Naive thymus-derived CD8-positive, alpha-beta T cell (primary cell): ENCODE measurements at places on chromosomes 2 and 18.

DNA sequence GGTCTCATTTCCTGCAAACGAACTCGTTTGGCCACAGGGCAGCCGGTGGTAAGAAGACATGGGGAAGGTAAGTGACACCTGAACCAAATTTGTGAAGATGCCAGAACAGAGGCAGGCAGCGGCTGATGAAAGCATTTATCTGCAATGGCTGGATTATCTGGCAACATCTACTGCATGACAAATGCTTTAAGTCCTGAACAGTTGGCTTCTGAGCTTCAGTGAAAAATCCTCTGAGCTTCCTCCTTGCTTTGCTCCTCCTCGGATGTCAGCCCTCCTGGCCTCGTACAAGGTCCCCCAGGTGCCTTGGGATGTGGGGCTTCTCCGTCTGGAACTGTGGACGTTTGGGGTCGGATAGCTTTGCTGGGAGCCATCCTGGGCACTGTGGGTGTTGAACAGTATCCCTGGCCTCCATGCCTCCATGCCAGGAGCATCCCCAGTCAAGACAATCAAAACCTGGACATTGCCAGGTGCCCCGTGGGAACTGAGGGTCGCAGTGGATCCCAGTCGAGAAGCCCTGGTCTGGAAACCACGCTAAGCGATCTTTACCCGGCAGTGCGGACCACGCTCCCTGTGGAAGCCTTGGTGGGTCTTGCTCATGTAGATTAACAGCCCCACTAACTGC lies 49.3 kb downstream of the KCNG2 start:
- no peak for DNase-seq

DNA sequence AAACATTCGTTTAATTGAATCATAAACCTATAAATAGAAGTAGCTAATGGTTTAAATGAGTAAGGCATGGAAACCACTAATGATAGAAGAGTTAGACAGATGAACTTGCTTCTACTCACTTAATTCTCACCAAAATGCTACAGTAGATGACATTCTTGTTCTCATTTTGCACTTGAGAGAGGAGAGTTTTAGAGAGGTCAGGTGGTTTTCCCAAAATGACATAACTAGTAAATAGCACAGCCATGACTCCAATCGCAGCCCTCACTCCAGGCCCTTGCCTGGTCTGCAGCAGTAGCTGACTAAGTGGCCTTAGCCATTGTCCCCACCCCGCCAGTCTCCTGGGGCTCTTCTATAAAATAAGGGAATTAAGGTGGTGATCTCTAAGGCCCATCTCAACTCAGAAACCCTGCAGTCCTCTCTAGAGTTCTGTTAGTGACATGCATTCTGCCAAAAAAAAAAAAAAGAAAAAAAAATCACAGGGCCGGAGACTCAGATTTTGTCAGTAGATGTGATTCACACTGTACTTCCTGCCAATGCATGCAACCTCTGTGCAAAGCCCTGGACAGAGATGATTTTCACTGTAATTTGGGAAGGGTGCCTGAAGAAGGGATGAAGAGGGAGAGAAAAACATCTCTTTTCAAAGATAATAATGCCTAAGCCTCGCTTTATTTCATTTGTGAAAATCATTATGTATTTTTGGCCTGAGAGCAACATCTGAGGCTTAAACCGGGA lies 221.8 kb downstream of the ANAPC1 start:
- DNase-seq, result no peak

- no peak for DNase-seq
Measured at GRCh38 chr2:883260-883802, 67.3 kb upstream of the SNTG2 start.

- DNase-seq, result no peak
Measured at GRCh38 chr2:68330691-68331090, 10.9 kb upstream of the CNRIP1 start.

DNA sequence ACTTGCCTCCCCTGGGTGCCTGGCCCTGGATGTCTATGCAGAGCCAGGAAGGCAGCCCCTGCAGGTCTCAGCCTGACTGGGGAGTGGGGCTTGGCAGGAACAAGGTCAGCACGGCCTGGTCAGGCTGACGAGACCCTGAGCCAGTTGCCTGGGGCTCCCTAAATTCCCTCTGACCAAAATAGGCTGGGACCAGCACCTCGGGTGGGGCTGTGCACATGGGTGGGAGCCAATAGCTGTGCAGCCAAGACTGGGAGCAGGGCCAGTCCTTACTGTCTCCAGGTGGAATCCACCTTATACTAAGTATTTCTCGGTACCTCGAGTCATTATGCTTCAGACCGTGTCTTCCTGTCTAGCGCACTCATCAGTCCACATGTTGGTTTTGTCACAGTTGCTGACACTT lies 11.4 kb upstream of the IL1R2 start:
- no peak for DNase-seq

DNA sequence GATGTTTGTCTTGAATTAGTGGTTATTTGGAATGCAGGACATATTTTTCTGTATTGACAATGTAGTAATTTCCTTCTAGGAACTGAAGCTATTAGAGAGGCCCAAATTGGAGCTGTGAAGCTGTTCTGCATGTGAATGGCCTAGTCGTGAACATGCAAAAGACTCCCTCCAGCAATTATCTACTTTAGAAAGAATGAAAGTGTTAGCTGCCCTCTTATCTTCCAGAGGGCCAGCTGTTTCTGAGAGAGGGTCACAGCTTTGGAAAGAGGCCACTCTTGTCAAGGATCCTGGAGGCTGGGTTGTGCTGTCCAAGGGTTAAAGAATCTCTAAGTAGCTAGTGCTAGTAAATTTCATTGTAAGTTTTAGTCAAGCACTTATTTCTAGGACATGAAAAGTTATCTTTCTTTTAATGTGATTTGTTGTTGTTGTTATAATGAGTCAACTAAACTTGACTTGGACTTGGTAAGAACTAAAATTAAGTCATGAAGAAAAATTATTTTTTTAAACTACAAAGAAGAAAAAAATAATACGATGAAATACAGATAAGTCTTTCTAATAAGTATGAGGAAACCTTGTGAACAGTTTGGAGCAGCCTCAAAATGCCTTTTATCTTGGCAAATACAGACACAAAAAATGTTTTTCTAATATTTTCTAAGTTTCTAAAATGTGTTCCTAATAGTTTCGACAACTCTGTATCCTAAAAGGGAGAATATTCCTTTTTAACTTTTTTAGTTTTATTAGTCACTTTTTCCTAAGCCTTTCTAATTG lies 36.8 kb downstream of the DPP4 start:
- DNase-seq, result no peak

GRCh38 chr2:38626326-38627035 lies 23.8 kb upstream of the HNRNPLL start:
- no peak for DNase-seq

GRCh38 chr2:8544171-8544785 lies 137.6 kb upstream of the ID2 start:
- no peak for DNase-seq

- DNase-seq, result no peak
Measured at GRCh38 chr2:227191367-227191766, 26.9 kb downstream of the COL4A3 start.

DNA sequence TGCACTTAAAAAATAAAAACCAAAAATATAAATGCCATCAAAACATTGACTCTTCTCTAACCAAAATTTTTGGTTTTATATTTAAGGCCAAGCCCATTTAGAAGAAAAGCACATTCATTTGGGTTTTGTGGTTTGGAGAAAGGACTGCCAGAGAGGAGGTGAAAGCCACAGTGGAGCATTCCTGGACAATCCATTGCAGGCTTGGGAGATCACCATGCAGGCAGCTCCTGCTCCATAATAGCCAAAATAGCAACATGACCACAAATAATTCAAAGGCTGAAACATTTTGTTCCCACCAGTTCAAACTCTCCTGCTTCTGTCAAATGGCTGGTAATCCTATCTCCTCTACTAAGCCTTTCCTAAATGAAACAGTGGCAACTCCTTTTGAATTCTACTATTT lies 73.5 kb downstream of the GALNT3 start:
- DNase-seq, result no peak

GRCh38 chr2:105873281-105873680 lies 128.6 kb downstream of the NCK2 start:
- no peak for DNase-seq

DNA sequence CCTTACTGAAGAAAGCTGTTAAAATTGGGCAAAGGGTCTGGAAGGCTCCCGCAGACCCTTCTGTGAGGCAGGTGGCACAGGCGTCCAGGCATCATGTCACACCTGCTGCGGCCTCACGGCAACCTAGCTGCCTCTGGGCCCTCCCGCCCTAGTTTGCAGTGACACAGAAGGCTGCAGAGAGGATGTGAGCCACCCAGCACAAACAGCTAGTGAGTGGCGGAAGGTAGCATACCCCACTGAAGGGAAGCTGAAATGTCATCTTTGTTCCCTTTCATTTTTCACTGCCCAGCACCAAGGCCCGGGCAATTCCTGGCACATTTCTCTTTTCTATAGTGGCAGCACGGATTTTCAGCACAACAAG lies 53.8 kb downstream of the TRAPPC12 start:
- no peak for DNase-seq

GRCh38 chr2:166932032-166932431 lies 43.8 kb downstream of the XIRP2 start:
- no peak for DNase-seq

DNA sequence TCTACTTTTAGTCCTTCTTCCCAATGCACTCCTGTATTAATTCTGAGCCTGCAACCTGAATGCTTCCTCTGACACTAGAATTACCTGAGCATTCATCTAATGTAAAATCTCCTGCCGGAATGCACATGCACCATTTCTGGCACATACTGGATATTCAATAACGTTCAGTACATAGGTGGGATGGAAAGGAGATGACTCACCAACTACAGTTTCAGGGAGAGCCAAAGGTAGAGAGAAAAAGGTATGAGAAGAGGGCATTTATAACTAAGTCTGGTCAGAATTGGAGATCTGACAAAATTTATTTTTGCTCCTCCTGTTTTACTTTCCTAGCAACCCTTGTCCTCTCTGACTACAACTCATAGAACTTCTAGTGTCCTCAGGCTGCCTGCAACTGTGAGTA lies 1954.1 kb upstream of the CELF4 start:
- no peak for DNase-seq

DNA sequence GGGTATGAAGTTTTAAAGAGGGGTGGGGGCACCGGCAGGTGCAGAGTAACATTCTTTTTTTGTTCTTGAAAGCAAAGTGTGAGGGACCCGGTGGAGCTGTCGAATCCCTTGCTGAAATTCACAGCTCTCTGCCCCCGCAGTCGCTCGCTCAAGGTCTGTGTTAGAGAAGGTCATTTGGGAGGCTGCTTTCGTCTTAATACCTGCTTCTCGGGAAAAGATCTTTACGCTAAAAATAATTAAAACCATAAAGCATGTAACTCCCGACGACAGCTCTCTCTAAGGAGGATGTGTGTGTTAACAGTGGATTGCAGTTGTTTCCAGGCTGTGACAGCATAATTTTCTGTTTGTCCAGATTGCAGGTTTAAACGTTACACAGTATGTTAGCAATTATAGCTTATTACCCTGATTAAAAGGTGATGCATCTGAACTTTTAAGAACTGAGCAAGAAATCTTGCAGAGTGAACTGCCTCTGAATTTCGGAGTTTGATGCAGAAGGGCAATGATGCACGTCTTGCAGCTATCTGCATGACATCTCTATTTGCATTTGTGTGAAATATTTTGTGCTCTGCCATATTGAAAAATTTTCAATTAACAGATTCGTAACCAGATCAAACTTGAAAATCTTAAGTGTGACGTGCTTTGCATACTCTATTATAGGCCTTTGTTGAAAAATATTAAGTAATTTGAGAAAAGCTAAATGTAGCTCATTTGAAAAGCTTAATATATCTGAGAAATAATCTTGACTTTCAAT lies 954 bp downstream of the RAPGEF4 start:
- no peak for DNase-seq

- no peak for DNase-seq
Measured at GRCh38 chr2:235601960-235602704, 108.3 kb downstream of the AGAP1 start.

DNA sequence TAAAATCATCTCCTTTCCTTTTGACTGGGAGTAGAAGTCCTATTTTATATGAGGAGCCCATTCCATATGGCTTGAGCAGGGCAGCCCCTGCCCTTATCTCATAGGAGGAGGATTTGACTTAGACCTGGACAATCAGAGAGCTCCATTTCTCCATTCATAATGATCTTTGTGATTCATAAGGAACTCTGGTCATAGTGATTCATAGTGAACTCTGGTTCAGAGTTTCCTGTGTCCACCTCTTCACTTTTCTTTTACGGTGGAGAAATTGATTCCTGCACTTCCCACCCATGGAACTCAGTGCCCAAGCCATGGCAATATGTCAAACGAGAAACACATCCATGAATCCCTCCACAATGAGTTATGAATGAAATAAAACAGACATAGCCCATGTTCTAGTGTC lies 12.8 kb upstream of the MYO3B start:
- DNase-seq, result no peak

- DNase-seq, result no peak
Measured at GRCh38 chr2:65955259-65955658, 479.7 kb upstream of the MEIS1 start.

DNA sequence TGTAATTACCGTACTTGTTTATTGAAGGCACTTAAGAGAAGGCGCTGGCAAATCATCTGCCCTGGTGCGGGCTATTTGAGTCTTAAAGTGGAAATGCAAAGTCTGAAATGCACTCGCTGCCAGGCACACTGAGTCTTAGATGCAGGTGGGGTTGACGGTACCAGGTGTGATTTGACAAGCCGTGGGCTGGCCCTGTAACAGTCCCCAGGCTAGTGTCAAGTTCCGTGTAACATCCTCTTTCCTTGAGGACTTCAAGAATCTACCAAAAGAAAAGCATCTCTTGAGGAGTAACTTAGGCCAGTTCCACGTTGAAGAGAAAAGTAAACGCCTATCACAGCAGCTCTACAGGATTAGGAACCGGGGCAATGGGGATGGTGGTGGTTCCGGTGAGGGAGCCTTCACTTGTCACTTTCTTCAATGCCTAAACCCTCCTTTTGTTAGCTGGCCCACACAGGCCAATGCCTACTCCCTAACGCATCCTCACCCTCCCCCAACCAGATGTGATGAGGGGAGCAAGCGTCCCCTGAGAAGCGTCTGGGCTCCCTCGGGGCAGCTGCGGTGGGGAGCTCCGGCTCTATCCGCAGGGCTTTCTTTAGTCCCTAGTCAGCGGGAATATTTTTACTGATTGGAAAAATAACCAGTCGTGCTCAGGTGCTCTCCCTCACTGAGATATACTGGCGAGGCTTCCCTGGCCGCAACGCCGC lies 1.5 kb upstream of the UGP2 start:
- DNase-seq, result no peak

GRCh38 chr2:68436270-68436669 lies 30.8 kb downstream of the FBXO48 start:
- no peak for DNase-seq

GRCh38 chr18:9700261-9700796 lies 7.8 kb upstream of the RAB31 start:
- no peak for DNase-seq

GRCh38 chr2:156466739-156467405 lies 30.7 kb downstream of the GPD2 start:
- DNase-seq, result no peak

DNA sequence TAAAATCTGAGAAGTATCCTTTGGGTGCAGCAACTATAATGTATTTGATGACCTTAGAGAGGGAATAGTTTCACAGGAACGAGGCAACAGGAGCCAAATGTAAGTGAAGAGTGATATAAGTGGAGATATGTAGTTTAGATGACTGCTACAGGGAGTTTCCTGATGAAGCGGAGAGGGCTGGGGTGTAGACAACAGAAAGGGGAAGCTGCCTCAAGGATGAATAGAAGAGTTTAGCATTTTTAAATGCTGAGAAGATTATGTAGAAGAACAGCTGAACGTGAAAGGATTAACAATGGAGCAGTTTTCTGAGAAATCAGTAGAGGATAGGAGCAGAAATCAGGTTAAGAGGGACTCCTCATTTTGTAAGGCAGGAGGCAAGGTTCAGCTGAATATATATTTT lies 133.3 kb downstream of the LCLAT1 start:
- no peak for DNase-seq
